AG04450 (cell line): ENCODE measurements at places on chromosomes 12 and 14.

GRCh38 chr12:47078733-47079467, 521 bp upstream of the PCED1B start:
- no peak for DNase-seq

- no peak for DNase-seq
Observed at GRCh38 chr12:120687578-120688289, 785 bp downstream of the MLEC start.

DNA sequence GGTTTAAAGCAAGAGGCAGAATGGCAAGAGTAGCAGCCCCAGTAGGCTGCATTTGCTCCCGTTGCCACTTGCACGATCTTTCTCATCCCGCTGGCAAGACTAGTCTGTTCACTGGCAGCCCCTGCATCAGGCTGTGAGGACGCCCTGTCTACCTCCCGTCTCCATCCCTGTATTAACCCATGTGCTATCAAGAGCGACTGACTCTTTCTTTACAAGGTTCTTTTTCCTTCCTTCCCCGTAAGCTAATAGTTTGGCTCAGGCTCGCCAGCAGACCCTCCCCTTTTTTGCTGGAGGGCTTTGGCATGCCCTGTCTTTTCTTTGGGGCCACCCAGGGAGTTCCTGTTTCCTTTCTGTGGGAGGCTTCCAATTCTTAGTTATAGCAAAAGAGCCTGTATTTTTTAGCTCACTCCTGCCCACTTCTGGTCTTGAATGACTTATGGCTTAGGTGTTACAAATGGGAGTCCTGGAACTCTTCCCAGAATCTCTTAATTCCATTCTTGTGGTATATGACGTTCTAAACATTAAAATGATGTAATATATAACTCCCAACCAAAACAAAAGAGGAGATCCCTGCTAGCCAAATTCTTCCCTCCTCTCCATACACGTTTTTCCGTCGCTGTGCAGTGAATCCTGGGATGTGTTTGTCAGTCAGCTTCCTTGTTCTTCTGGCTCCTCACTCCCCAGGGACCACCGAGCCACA, 149.0 kb downstream of the PRKCH start:
- peak; percentile 94 for DNase-seq

GRCh38 chr12:110508071-110508586, 6.0 kb downstream of the RAD9B start:
- no peak for DNase-seq

GRCh38 chr12:31245822-31246469, 80.0 kb downstream of the SINHCAF start:
- DNase-seq: no peak

DNA sequence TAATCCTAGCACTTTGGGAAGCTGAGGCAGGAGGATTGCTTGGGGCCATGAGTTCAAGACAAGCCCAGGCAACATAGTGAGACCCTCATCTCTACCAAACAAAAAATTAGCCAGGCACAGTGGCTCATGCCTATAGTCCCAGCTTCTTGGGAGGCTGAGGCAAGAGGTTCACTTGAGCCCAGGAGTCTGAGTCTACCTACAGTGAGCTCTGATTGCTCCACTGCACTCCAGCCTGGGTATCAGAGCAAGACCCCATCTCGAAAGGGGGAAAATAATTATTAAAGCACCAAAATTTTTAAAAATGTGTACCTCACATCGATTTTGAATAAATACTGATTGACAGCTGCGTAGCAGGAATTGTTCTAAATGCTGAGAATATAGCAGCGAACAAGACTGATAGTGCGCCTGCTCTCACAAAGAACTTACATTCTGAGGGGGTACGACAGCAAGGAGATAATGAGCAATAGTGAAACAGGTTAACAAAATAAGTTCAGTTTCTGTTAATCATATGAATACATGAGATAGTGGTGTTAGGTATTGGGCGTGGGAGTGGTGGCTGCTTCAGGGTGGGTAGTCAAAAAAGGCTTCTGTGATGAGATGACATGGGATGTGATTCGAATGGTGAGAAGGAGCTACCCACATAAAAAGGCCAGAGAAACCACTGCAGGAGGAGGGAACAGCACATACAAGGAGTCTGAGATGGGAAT, 19.6 kb downstream of the HCFC2 start:
- DNase-seq: no peak

DNA sequence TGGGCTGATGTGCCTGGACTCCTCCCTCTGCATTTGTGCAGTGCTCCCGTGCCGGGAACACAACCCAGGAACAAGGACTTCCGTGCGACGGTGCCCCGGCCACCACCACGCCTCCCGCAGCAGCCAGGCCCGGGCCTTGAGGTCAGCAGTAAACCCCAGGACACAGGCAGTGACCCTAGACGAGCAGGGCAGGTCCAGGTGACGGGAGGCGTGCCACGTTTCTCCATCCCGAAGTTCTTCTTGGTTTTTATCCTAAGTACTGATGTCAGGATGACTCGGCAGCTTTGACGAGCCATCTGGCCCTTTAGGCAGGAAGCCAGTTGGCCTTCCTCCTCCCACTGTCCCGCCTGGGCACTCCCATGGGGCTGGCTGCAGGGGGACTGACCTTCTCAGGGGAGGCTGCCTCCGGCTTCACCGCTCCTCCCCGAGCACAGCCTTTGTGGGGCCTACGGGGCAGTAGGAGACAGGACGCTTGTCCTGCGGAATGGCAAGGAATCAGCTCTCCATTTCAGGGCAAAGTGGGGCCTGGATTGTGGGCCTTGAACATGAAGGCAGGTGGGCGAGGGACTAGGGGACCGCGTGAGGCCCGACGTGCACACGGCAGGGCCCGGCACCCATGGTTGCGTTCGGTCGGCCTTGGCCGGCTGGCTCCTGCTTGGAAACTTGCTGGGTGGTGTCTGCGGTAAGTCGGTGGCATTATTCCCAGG, 94.1 kb downstream of the FBXL14 start:
- peak; percentile 68 for DNase-seq

DNA sequence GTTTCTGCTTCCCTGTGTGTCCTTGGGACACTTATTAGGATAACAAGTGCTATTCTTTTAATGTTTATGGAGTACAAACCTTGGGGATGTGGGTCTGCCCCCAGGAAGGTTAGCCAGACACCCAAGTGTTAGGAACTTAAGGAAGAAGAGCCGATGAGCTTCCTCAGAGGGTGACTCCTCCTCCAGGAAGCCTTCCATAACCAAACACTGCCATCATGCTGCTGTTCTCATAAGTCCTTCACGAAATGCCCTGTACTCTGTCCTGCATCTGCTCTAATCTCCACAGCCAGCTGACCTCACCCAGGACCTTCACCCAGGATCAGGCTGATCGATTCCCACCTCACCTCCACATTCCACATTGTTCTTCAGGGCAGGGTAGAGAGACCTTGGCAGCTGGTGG, 1.2 kb upstream of the KRT85 start:
- no peak for DNase-seq

DNA sequence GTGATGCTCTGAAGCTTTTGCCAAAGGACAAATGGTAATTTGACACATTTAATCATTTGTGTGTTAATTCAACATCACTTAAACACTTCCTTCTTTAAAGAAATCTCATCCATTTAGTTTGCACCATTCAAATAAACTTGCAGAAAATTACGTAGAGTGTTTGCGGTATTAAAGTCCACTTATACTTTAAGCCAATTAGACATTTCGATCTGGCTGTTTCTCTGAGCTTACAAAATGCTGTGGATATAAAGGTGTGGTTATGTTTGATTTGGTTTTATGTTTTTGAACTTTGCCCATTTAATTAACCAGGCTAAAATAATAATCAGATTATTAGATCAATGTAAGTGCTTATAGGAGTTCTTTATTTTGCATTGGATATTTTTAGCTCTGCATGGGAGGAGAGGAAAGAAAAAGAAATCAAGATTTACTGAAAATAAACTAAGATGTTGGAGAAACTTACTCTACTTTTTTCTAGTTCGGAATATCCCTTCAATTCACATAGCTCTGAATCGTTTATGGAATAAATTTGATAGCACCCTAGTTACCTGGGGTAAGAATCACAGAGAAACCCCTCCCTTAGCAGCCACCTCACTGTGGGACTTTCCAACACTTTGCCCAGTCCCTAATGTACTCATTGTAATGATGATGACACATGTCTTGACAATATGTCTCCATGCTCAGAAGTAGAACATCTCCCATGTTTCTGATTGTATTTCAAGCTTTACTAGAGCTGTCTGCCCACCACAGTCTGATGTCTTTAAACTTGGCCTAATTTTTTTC, 268.0 kb downstream of the BTG1 start:
- DNase-seq: no peak

DNA sequence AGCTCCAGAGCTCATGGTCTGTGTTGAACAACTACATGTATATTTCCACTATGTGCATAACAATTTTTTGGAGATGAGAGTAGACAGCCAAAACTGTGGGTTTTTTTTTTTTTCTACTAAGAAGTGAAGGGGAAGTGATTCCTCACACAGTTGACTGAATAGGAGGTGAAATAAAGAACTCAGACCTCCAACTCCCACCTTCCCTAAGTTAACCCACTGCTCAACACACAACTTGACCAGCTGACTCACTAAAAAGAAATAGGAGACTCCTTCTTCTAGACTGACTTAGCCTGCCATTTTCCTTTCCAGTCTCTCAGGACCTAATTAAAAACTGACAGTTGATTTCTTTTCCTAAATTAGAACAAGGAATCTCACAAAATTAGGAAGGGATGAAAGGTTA, 1.7 kb downstream of the M6PR start:
- DNase-seq: no peak

GRCh38 chr12:20596061-20596460, 99.1 kb upstream of the SLCO1C1 start:
- DNase-seq: no peak

- no peak for DNase-seq
Observed at GRCh38 chr12:95017482-95017881, 14.0 kb upstream of the NDUFA12 start.

- no peak for DNase-seq
Observed at GRCh38 chr12:130557886-130558765, 158.0 kb downstream of the RIMBP2 start.

DNA sequence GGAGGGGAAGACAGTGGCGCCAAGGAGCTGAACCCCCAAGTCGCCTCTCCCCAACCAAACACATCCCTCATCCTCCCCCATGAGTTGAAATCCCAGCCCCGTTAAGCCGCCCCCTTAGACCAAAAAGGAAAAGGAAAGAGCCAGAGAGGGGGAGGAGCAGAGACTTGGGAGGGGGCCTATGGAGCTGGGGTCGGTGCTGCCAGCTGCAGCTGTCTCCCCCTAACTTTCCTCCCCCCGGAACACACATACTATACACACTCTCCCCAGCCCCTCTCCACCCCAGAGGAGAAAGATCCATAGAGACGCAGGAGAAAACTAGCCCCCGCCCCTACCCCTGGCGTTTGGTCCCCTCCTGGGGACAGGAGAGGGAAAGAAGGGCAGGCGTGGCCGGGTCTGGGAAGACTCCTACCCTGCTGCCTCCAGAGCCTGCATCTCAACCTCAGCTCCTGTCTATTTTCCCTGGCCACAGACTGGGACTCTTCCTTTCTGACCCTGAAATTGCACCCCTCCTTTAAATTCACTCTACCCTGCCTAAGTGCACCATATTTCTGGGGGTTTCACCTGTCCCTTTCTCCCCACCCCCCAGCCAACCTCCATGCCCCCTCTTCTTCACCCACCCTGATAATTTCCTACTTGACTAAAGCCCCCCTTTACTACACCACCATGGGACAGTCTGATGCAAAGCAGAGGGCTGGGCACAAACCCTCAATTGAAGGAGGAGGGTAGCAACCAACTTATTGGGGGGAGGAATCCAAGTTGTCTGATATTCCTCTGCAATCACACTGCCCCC, 1.7 kb upstream of the HOXC9 start:
- no peak for DNase-seq
